Stimulated activated CD8-positive, alpha-beta memory T cell treated with anti-CD3 and anti-CD28 coated beads, Interleukin-2, amount 100 ng/mL, for 1 hour (primary cell): ENCODE measurements at places on chromosomes 3 and 15.

GRCh38 chr15:77473328-77473727, 52.6 kb downstream of the HMG20A start:
- no peak for DNase-seq

- no peak for DNase-seq
Observed at GRCh38 chr15:101043911-101044624, 124.9 kb downstream of the LRRK1 start.

- DNase-seq: no peak
Observed at GRCh38 chr3:24401090-24401810, 93.4 kb downstream of the THRB start.

DNA sequence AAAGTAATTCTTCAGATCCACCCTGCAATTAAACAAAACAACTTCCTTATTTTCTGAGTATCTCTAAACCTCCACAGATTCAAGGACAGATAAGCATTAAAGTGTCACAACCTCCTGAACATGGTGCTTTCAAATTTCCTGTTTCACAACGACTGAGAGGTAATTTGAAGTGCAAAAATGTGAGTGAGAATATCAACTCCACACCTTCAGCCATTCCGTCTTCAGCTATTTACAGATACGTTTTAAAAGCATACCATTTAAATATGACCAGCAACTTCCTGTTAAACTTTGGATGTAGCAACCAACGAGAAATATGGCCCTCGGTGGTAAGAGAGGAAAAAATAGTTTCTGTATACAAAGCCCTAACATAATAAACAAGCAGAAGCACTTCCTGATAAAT, 32.1 kb upstream of the PCSK6 start:
- no peak for DNase-seq

DNA sequence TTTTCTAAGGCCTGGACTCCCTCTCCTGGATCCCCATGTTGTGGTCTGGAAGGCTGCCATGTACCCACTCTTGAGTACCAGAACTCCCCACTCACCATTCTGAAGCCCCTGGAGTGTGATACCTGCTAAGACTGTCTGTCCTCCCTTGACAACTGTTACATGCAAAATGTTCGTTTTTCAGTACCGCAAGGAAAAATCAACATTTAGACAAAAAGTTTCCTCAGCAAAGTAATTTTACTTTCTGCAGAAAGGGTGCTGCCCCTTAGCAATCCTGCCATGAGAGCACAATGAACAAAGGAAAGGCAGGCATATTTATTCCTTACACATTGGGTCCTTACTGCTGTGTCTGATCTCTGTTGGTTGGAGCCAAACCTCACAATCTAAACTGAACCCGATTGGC, 7.0 kb upstream of the GK5 start:
- DNase-seq: no peak

GRCh38 chr15:94970802-94971201, 739.4 kb downstream of the MCTP2 start:
- no peak for DNase-seq

GRCh38 chr3:127808197-127808596, 14.1 kb downstream of the MGLL start:
- DNase-seq: no peak

- DNase-seq: no peak
Observed at GRCh38 chr3:29697989-29698388, 417.1 kb downstream of the RBMS3 start.

- no peak for DNase-seq
Observed at GRCh38 chr3:172044833-172045585, 5.6 kb downstream of the FNDC3B start.

- DNase-seq: no peak
Observed at GRCh38 chr15:55526559-55527036, 18.6 kb upstream of the DNAAF4 start.

DNA sequence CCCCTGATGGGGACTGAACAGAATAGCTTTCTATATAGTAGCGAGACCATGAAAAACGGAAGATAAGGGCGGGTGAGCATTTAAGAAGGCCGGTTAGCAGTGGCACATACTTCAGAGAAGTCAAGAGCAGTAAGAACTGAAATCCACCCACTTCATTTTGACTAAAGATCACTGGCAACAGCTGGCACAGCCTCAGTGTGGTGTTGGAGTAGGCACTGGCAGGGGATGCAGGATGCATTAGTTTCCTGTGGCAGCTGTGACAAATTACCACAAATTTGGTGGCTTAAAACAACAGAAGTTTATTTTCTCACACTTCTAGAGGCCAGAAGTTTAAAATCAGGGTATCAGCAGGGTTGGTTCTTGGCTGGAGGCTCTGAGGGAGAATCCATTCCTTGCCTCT, 176.5 kb downstream of the ADAMTSL3 start:
- DNase-seq: no peak

GRCh38 chr15:83943849-83944404, 290.0 kb downstream of the ADAMTSL3 start:
- no peak for DNase-seq

DNA sequence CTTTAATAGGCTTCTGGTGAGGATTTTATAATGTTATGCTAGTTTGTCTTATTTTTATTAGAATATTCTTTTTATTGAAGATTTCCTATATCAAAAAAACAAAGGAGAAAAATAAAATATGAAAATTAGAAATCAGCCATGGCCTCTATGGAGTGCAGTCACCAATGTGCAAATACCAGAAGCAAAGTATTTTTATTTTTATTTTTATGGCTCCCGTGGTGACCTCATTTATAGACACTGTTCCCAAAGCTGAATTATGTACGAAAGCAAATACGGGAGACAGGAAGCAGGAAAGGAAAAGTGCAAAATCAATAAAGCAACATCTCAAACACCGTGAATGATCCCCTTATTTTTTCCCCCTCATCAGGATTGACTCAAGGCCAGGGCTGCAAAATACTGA, 35.1 kb downstream of the DAZL start:
- no peak for DNase-seq

DNA sequence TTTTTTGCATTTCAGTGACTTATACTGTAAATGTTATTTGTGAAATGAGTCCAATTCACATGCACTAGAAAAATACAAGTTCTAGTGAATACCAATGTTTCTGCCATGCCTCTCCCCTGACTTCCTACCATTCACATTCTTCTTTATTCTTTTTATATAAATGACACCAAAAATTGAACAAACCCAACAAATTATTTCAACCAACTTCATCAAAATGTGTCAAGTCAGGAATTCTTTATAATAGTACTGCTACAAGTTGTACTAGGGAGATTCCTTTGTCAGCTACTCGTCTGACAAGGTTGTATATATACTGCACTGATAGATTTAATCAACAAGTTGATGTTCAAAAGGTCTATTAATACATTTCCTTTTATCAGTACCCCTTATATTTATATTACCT, 3.0 kb downstream of the TBL1XR1 start:
- DNase-seq: no peak

GRCh38 chr3:134371542-134372324, 2.5 kb downstream of the AMOTL2 start:
- no peak for DNase-seq

DNA sequence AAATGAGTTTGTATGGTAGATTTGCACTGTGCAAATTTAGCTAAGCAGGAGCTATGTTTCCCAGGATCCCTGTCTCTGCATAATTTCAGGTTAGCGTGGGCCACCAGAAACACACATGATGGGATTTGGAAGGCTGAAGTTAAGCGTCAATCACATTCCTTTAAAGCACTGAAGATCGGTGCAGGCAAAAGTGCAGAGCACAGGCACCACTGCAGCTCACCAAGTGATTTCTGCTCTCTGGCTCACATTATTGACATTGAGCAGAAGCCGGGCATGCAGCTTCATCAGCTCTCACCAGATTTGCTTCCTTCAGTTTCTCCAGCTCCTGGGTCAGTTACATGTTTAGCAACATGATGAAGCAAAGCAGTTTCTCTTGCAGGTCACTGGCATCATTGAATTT, 256.4 kb upstream of the TGFBR2 start:
- DNase-seq: no peak

- no peak for DNase-seq
Observed at GRCh38 chr3:18079739-18080138, 337.3 kb upstream of the TBC1D5 start.

DNA sequence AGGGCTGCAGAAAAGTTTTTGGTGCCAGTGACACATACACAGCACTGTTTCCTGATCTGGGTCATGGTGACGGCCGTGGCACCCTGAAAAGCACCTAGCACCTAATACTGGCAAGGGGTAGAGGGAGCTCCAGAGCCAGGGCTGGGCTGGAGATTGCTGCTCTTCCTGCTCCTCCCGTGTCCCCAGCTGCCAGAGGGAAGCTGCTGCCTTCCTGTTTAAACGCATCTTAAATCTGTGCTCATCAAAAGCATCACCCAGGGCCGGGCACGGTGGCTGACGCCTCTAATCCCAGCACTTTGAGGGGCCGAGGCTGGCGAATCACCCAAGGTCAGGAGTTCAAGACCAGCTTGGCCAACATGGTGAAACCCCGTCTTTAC, 156.7 kb upstream of the MEF2A start:
- no peak for DNase-seq

DNA sequence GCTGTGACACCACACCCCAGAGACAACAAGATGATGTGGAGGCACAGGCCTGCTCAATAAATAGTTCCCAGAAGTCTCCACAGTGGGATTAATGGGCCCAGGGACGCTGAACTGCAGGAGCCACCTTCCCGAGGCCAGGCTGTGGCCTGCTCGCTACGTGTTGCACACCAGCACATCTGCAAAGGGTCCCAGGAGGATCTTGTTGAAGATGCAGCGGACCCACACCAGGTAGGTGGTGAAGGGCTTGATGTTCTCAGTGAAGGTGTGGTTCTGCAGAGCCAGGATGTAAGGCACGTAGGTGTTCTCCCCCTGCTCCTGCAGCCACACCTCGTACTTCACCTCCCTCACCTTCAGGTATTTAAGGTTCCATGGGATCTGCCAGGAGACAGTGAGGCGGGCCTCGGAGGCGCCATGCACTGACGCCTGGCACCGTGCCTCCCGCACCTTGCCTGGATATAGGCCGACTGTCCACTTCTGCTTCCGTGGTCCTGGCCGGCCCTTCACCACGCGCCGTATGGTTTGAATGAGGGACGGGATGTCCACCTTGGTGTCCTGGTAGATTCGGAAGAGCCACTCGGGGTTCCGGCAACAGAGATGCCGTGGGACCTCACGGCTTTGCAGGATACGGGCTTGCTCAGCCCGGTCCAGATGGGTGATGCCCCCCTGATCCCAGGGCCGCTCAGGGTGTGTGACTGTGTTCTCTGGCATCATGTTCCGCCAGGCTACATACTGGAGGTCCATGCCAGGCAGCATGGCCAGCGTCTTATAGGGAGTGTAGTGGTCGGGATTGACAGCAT, 26.1 kb downstream of the POMGNT2 start:
- DNase-seq: no peak

GRCh38 chr3:118987477-118987876, 47.2 kb downstream of the IGSF11 start:
- no peak for DNase-seq

- no peak for DNase-seq
Observed at GRCh38 chr3:54642147-54642546, 285.7 kb downstream of the LRTM1 start.

- no peak for DNase-seq
Observed at GRCh38 chr3:126692858-126693257, 11.2 kb upstream of the CHCHD6 start.

DNA sequence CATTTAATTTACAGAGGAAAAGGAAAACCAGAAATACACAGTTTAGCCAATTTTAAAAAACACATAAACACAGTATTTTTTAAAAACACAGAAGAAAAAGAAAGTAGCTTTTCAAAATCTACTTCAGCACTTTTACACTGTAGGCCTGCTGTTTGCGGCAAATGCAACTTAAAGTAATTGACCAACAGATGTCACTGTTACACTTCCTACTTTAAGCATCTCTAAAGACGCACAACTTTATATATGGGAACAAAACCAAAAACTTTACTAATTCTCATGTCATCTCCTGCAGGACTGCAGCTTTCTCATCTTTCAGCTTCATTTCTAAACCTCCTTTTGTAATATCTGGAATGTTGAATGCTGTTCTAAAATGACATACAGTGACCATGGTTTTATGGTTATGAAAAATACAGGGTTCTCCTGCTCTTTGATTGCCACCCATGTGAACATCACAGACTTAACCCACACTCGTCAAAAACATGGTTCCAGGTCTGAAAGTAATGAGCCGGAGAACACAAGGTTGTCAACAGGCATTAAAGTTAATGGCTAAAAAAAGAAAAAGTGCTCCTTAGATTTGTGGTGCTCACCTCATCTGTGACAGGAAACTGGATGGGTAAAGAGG, 107.9 kb downstream of the FMN1 start:
- DNase-seq: no peak

GRCh38 chr3:45567730-45568172, 26.8 kb upstream of the LIMD1 start:
- no peak for DNase-seq

DNA sequence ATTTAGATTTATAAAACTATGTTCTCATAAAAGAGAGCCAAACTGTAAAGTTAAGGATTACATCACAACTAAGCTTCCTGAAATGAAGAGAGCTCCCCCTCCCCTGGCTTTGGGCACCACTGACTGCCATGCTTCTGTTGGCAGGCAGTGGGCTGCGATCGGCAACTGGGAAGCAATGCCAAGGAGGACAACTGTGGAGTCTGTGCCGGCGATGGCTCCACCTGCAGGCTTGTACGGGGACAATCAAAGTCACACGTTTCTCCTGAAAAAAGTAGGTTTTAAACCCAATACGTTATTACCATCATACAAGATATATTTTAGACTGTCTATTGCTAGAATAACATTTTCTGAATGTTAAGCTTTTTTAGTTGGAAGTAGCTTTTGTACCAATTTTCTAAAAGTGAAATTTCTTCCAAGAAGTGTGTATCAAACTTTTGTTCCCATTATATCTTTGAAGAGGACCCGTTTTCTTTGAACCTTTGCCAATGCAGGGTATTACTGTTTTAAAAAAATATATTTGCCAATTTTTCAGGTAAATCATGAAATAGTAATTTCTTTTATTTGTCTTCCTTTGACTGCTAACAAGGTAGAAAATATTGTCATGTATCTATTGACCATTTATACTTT, 184.1 kb downstream of the ADAMTSL3 start:
- no peak for DNase-seq

- no peak for DNase-seq
Observed at GRCh38 chr3:133112666-133113065, 74.5 kb downstream of the TMEM108 start.

DNA sequence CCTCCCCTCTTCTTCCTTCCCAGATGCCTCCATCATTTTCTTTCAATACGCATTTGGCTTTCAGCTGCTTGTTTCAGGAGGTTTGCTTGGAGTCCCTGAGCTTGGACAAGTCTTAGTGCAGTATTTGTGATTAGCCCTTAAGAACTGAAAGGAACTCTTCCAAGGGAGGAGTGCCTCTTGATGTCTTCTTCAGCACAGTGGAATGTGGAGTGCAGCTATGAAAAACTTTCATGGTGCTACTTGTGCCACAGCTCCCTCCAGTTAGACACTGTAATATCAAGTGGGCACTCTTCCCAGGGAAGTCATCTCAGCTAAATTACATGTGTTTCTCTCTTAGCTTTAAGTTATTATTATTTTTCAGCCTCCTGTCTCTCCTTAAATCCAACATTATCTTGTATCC, 173.1 kb downstream of the NECTIN3 start:
- DNase-seq: no peak
